Activated CD4-positive, alpha-beta memory T cell treated with anti-CD3 and anti-CD28 coated beads, Interleukin-2, amount 10 ng/mL, durations not matched to agents 7 days and 5 days (primary cell): ENCODE measurements at places on chromosomes 11 and 22.

DNA sequence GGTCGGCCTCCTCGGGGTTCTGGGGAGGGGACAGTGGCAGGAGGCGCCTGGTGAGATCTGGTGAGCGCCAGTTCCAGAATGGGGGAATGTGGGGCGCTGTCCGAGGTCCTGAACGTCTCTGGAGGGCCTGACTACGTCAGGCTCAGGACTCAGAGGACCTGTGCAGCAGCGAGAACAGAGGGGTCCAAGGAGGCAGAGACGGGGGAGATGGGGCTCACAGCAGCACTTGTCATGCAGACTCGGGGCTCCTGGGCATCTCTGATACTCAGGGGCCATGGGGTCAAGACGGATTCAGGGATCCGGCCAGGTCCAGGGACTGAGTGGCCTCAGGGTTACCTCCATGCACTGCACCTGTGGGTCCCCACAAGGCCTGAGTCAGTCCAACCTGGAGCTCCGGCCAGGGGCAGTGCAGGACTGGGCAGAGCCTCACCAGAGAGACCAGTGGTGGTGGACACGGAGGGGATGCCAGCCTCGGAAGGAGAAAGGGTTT is 92.2 kb downstream of the BRD1 start:
- peaks cover 2% of the 10 kb centered on the region for H3K4me1 ChIP-seq
- H3K4me3 ChIP-seq = no peak overlapping the region
- peaks cover 28% of the 10 kb centered on the region for H3K27me3 ChIP-seq
- DNase-seq = peak; percentile 17

GRCh38 chr22:48869161-48869560 is 958.5 kb downstream of the BRD1 start:
- no peaks in the 10 kb centered on the region for H3K27me3 ChIP-seq
- H3K36me3 ChIP-seq = no peaks in the 10 kb centered on the region
- no peaks in the 10 kb centered on the region for H3K4me1 ChIP-seq
- H3K4me3 ChIP-seq = no peak overlapping the region

DNA sequence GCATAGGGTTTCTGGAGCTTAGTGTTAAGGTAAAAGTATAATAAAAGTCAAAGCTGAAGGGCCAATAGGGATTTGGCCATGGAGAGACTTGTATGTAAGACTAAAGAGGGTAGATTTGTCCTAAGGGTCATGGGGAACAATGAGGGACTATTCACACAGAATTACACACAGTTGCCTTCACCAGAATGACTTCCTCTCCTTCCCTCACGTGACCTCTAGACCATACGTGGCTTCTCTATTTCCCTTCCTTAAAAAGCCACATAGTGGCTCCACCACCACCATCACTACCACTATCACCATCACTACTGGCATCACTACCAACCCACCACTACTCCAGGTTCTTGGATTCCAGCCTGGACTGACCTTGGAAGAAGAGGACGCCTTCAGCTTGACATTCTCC is 2.8 kb downstream of the HPX start:
- H3K36me3 ChIP-seq = no peaks in the 10 kb centered on the region
- H3K4me3 ChIP-seq = no peak overlapping the region
- H3K27me3 ChIP-seq = no peaks in the 10 kb centered on the region
- no peak overlapping the region for H3K27ac ChIP-seq
- peaks cover 4% of the 10 kb centered on the region for H3K4me1 ChIP-seq

- no peaks in the 10 kb centered on the region for H3K27me3 ChIP-seq
- H3K4me1 ChIP-seq = peaks cover 31% of the 10 kb centered on the region
- H3K27ac ChIP-seq = peak overlapping the region; percentile 83
- peak; percentile 44 for DNase-seq
- peaks cover 13% of the 10 kb centered on the region for H3K36me3 ChIP-seq
- H3K4me3 ChIP-seq = peak overlapping the region; percentile 94
Observed at GRCh38 chr22:32475468-32476010, 928 bp downstream of the FBXO7 start.

DNA sequence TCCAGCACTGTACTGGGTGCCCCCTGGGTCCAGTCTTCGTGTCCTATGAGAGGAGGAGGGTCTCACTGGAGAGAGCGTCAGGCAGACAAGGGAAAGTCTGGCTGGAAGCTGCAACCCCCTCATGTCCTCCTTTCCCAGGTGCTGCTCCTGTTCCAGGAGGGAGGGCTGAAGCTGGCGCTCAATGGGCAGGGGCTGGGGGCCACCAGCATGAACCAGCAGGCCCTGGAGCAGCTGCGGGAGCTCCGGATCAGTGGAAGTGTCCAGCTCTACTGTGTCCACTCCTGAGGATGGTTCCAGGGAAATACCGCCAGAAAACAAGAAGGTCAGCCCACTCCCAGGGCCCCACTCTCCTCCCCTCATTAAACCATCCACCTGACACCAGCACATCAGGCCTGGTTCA is 10.2 kb downstream of the LGALS12 start:
- H3K27me3 ChIP-seq = peaks cover 3% of the 10 kb centered on the region
- DNase-seq = no peak
- H3K4me3 ChIP-seq = no peak overlapping the region
- H3K27ac ChIP-seq = no peak overlapping the region
- peaks cover 17% of the 10 kb centered on the region for H3K4me1 ChIP-seq

GRCh38 chr11:99881610-99882009 is 805.5 kb upstream of the ARHGAP42 start:
- H3K4me1 ChIP-seq = no peaks in the 10 kb centered on the region
- H3K4me3 ChIP-seq = no peak overlapping the region
- DNase-seq = no peak
- no peak overlapping the region for H3K27ac ChIP-seq

DNA sequence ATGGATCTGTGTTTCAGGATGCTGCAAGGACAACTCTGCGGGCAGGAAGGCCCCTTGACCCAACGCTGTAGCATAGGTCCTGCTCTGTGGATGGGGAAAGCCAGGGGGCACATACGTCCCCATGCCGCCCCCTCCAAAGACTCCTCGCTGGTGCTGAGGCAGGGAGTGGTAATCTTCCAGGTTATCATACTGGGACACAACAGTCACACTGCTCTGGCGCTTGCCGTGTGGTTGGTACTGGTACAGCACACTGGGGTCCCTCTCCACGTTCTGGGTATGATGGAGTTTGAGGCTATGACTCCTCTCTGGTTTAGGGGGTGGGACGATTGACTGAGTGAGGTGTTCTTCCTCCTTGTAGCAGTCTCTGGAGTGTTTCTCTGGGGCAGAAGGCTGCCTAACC is 26.2 kb upstream of the TP53AIP1 start:
- H3K36me3 ChIP-seq = peaks cover 11% of the 10 kb centered on the region
- no peak overlapping the region for H3K27ac ChIP-seq
- no peak overlapping the region for H3K4me3 ChIP-seq
- peaks cover 43% of the 10 kb centered on the region for H3K4me1 ChIP-seq
- H3K27me3 ChIP-seq = no peaks in the 10 kb centered on the region
- DNase-seq = no peak

DNA sequence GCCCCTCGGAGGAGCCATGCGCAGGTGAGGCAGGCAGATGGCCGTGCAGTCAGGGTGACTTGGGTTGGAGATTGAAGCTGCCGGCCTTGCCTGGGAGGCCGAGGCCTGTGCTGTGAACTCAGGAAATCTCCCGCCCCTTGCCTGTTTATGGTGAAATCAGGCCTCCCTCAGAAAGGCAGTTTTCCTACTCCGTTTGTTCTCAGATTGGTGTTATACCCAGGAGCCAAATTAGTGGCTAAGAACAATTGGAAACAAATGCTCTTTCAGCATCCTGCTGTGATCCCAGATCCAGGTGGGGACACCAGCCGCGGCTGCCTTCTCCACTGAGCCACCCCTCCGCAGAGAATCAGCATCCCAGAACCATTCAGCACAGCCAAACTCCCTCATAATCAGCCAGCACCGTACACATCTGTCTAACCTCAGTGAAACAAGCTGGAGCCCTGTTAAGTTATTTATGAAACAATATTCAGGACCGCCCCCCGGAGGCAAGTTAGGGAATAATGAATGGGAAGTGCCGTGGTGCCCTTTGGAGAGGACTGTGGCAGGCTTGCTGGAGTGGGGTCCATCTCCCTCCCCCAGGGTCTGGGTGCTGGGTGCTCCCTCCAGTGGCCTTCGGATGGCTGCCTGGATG is 60.0 kb downstream of the PKNOX2 start:
- DNase-seq = no peak
- H3K4me1 ChIP-seq = no peaks in the 10 kb centered on the region
- no peaks in the 10 kb centered on the region for H3K36me3 ChIP-seq
- no peak overlapping the region for H3K4me3 ChIP-seq
- H3K27ac ChIP-seq = no peak overlapping the region
- H3K27me3 ChIP-seq = peaks cover 11% of the 10 kb centered on the region

DNA sequence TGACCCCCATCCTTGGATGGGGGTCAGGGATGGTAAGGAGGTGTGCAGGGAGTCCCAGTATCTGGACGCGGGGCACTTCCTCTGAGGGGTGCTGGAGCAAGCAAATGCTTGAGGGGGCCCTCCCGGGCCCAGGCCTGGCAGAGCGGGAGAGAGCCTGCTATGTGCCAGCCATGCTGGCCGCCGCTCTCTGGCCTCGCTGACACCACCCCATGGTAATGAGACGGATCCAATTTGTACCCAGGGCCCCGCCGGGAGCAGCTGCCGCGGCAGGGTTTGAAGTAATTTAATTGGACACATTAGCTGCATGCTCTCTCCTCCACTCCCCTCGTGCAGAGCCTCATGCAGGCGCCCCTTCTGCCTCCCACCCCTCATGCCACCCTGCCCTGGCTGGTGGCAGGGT is 6.3 kb downstream of the SYT7 start:
- no peak for DNase-seq
- no peaks in the 10 kb centered on the region for H3K36me3 ChIP-seq
- H3K27me3 ChIP-seq = peaks cover 26% of the 10 kb centered on the region
- no peak overlapping the region for H3K4me3 ChIP-seq
- H3K27ac ChIP-seq = no peak overlapping the region

- H3K4me3 ChIP-seq = no peak overlapping the region
- no peak overlapping the region for H3K27ac ChIP-seq
- H3K4me1 ChIP-seq = no peaks in the 10 kb centered on the region
- DNase-seq = no peak
- no peaks in the 10 kb centered on the region for H3K27me3 ChIP-seq
- H3K36me3 ChIP-seq = no peaks in the 10 kb centered on the region
Observed at GRCh38 chr11:26322335-26323067, 9.4 kb upstream of the ANO3 start.

GRCh38 chr22:22245935-22246525 is 1.4 kb downstream of the VPREB1 start:
- no peaks in the 10 kb centered on the region for H3K36me3 ChIP-seq
- H3K4me1 ChIP-seq = peaks cover 13% of the 10 kb centered on the region
- DNase-seq = no peak

- H3K27ac ChIP-seq = no peak overlapping the region
- no peak overlapping the region for H3K4me3 ChIP-seq
- H3K4me1 ChIP-seq = no peaks in the 10 kb centered on the region
- DNase-seq = no peak
- H3K27me3 ChIP-seq = no peaks in the 10 kb centered on the region
Observed at GRCh38 chr11:31022080-31022479, 347.5 kb downstream of the DCDC1 start.
